ENCODE measurements at places on chromosomes 2 and 18.

DNA sequence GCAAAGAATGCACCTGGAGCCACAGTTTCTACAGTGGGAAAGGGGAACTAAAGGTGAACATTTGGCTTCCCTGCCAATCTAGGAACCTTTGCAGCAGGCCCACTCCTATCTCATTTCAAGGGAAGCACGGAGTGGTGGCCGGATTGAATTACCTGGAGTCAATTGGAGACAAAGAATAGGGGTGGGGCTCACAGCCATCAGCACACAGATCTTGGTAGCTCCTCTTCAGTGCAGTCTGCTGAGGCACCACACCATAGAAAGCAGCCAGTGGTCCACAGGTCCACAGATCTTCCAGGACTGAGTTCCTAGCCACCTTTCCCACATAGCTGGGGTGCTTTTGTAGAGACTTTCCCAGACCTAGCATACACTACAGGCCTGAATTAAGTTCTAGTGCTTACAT, 43.5 kb upstream of the NXPH2 start:
- no peak for DNase-seq

DNA sequence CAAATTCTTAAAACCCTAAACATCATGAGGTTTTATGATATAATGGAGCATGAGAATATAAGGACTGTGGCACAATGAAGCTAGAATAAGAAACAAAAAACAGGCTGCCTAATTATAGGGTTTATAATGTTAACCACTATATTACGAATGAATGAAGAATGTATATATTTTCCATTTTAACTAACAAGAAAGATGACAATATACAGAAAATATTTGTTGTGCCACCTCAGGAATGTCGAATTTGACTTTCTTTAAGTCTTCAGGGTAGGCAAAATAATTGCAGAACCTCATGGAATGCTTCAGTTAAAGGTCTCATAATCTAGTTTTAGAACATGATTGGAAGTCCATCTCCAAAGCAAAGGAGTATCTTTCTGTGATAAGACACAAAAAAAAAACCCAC, 282.9 kb upstream of the SLC8A1 start:
- peak; percentile 58 for DNase-seq

DNA sequence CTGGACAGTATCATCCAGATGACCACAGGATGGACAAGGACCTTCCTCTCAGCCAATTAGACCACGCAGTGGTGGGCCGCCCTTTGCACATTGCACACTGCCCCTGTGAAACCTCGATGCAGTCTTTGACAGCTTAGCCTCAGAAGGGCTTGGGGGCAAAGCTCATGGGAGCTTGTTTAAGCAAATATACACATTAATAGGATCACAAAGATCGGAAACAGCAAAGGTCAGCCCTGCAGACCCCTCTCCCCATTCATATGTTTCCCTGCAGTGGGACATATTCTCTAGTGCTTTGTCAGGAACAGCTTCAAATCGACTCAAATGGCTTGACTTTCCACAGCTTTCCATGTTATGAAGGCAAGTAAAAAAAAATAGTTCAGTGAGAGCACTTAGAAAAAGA, 189.6 kb upstream of the LYPD1 start:
- DNase-seq = no peak

- no peak for DNase-seq
These were observed 41.0 kb downstream of the PTGR3 start for GRCh38 chr18:75167759-75168618.

DNA sequence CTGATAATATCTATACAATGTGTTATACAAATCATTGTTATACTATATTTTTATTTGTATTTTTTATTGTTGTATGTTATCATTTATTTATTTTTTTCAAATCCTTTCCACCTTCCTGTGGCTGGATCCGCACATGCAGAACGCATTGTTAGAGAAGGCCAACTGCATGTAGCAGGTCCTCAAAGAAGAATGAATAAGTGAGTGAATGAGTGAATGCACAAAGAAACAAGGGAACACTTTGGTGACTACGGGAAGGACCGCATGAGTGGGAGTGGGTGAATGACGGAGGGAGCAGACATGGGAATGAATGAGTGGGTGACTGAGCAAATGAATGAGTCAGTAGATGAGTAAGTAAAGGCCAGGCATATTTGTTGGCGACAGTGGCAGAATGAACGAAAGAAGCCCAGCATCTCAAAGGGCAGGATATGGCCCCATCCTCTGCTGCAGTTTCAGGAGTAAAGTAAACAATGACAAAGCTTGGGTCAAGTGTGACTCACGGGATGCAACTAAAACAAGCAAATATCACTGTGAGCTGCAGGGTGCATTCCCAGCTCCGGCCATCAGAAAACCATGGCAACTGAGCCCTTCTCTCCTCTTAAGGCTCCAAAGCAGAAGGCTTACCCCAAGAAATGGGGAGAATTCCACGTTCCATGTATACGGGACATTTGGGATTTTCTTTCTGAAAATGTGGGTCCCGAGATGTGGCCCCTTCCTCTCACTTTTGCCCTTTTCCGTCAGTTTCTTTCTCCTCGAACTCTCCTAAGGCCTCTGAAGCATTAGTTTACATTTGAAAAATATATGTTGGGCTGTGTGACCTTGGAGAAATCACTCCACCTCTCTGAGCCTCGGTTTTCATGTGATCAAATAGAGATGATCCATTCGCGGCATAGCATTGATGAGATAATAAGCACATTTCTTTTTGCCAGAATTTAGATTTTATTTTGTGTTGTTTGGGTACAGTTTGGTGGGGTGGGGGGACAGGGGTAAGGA, 24.5 kb downstream of the KCNF1 start:
- peak; percentile 96 for DNase-seq

All from amniotic stem cell (primary cell).